Stimulated activated CD4-positive, alpha-beta T cell treated with anti-CD3 and anti-CD28 coated beads, TNF-alpha, amount 100 ng/mL, for 1 hour (primary cell): ENCODE measurements at places on chromosomes 13 and 19.

DNA sequence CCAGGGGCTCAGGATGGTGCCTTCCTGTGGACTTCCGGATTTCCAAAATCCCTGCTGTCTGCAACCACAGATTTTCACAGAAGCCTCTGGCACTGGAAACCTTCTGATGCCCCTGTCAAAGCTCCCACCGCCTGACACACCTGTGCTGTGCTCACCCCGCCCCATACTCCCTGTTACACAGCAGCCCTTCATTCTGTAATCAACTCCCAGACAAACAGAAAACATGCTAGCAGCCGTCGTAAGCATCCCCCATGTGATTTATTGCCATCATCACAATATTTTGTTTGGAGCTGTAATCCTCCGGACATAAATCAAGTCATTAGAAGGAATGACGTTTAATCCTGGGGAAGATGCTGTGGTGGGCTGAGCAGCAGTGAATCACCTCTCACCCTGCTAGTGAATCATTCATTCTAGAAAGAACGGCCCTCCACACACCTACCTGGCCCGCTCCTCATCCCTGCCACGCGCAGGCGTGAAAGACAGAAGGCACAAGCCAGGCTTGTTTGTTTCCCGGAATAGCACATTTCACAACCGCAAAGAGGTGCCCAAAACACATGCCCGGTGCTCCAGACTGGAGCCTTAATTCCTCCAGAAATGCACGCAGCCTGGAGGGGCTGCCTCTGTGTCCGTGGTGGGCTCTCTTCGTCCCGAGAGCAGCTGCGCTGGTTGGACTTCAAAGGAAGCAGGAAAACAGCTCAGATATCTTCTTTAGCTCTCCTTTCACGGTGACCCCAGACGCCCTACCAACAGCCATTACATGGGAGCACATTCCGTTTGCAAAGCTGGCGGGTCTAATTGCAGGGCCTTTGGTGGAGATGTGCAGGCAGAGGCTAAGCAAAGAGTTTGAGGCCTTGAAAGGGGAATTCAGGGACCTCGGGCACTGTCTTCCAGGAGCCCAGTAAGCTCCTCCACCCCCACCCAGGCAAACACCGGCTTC is 41.3 kb upstream of the KCTD15 start:
- no peak for DNase-seq

- no peak for DNase-seq
Observed at GRCh38 chr13:58858870-58859371, 1227.4 kb downstream of the PCDH17 start.

DNA sequence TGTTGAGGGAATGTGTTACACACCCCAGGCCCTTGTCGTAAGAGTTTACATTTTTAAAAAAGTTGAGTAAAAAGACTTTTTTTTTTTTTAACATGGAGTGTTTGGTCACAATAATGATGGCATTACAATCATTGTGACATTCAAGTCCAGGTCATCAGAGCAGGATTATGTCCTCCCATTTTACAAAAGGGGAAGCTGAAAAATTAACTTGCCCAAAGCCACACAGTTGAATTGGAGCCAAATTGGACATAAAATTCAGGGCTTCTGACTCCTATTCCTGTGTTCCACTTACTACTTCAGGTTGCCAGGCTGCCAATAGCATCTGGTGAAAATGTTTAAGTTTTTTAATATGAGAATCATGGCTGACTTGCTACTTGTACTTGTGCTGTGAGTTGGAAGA is 49.3 kb downstream of the DLEU7 start:
- DNase-seq, result no peak

DNA sequence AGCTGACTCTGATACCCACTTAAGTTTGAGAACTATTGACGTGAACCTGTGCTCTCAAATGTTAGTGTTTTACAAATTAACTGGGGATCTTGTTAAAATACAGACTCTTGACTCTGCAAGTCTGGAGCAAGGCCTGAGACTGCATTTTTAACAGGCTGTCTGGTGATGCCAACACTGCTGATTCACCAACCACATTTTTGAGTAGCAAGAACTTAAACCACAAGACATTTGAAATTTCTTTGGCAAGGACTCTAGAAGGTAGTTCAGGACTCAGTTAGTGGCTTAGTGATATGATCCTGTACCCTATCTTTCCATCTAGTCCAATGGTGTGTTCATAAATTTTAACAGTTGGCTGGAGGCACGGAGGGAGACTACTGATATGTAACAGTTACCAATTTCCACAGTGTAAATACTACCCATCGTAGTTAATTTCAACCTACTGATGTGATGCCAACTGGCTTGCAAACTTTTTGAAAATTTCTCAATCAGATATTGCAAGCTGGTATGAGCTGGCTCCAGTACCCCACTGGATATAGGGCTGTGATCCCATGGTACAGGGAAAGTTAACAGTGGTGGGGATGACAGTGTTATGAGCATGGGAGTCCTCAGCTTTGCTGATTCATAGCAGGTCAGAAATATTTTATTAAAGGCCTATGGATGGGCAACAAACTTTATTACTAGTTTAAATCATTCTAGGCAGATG is 255.1 kb downstream of the TBC1D4 start:
- DNase-seq, result no peak

GRCh38 chr13:68124437-68125086 is 894.4 kb upstream of the PCDH9 start:
- DNase-seq, result no peak

DNA sequence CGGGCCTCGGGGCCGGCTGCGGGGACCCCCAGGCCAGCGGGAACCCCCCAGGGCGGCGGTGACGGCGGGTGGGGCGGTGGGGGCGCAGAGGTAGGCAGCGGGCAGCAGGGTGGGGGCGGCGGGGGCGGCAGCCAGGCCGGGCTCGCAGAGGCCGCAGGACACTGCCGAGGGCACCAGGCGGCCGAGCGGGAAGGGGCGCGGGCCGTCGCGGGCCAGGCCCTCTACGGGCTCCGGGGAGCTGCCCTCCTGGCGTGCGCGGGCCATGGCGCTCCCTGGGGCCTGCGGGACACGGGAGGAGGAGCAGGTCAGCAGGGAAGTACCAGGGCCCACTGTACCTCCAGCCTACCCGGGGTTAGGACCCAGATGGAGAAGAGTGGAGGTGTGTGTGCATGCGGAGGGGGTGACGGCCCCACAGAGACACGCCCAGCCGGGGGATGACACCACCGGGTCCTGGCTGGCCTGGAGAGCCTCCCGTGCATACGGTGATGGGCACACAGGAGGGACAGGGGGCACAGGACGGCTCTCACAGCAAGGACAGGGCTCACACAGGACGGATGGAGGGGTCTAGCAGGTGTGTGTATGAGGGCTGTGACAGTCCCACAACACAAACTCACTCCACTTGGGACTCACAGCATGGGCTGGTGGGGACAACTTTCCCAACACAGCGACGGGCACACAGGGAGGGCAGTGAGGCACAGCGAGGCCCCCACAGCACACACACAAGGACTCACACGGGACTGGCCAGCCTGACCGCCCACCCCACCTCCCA is 2.6 kb downstream of the BBC3 start:
- no peak for DNase-seq

DNA sequence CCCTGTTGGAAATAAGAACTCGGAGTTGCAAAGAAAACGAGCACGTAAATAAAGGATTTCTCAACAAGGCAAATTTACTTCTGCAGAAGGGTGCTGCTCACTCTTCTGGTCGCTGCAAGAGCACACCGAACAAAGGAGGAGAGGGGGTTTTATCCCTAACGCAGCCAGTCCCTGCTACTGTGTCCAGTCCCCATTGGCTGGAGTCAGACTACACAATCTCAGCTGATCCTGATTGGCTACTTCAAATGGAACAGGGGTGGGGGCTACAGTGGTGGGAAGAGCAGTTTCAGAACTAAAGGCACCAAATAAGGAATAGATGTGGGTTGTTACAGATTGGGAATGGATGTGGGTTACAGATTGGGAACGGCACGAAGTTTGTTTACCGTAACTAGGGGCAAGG is 63.9 kb upstream of the MCF2L start:
- no peak for DNase-seq

DNA sequence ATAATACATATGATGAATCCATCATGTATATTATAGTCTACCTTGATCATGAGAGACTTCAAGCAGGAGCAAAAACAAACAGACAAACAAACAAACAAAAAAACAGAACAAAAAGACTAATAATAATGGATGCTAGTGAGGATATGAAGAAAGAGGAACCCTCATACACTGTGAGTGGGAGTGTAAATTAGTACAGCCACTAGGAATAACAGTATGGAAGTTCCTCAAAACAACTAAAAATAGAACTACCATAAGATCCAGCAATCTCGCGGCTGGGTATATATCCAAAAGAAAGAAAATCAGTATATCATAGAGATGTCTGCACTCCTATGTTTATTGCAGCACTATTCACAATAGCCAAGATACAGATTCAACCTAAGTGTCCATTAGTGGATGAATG is 7.0 kb upstream of the DLEU7 start:
- no peak for DNase-seq
